LHCN-M2 (cell line): ENCODE measurements at places on chromosomes 2 and 18. TPM values are rescaled to one million over a fixed set of nuclear protein-coding genes. Genes with fewer than 3 reads are reported as not detected.
A peak's percentile ranks its signal among the peaks of the same experiment; 100 is the strongest.

The TUBA3E gene
- total RNA-seq, result 0.29 TPM in 1 of 2 replicates, not detected in the other

The UGT1A5 gene
- total RNA-seq, result not detected in 2 replicates

The TXNDC2 gene
- 0.32 and 0.63 TPM in 2 replicates for total RNA-seq

The TMEM182 gene
- 2.7 and 4.0 TPM in 2 replicates for total RNA-seq

The MAP2 gene
- total RNA-seq, result 0.06 and 0.23 TPM in 2 replicates

The MYL1 gene
- total RNA-seq, result 0.34 TPM in 1 of 2 replicates, not detected in the other

The LIMS4 gene
- 16.4 and 25.9 TPM in 2 replicates for total RNA-seq

The HOXD8 gene
- total RNA-seq, result 0.58 and 1.4 TPM in 2 replicates

The NT5DC4 gene
- not detected in 2 replicates for total RNA-seq

The CTLA4 gene
- not detected in 2 replicates for total RNA-seq

The CELF4 gene
- total RNA-seq, result not detected in 2 replicates

The KLHL41 gene
- 32.3 and 91.1 TPM in 2 replicates for total RNA-seq

The ALPP gene
- total RNA-seq, result not detected in 2 replicates

The SCN2A gene
- 1.3 and 2.3 TPM in 2 replicates for total RNA-seq

GRCh38 chr2:239390546-239391285 lies 10.1 kb downstream of the HDAC4 start:
- DNase-seq, result no peak

- DNase-seq, result no peak
Observed at GRCh38 chr2:227848146-227848545, 23.3 kb upstream of the DAW1 start.

GRCh38 chr2:30663806-30664205 lies 143.4 kb downstream of the CAPN13 start:
- DNase-seq, result no peak

- DNase-seq, result peak; percentile 67
Observed at GRCh38 chr18:55100817-55101457, 141.7 kb upstream of the CCDC68 start.

DNA sequence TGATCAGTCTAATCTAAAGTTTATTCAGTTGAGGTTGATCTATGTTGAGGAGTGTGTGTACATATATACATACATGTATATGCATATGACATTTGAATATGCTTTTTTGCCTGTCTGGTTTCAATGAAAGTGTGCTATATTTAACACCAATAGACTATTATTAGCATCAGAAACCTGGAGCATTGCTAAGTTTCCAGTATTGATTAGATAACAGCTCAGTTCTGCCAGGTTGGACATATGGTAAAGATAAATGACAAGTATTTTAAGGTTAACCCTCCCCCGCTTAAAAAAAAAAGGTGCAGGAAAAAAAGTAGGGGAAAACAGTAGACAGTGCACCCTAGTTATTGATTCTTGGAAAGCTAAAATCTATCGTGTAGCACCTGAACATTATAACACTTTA lies 19.4 kb downstream of the CREB1 start:
- DNase-seq, result no peak

DNA sequence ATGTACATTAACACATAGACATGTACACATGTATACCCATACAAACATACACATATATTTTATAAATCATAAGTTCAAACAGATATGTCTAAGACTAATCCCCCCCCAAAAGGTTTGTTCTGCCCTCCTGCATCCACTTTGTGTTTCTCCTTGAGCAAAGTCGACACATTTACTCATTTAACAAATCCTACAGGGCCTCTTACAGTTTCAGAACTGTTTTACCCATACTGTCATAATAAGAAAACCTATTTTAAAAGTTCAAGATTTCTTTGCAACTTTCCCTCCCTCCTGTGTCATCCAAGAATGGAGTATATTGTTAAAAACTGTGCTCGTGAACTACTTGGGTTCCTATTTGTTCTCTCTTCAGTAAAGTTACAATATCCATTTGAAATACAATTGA lies 166.7 kb downstream of the L3MBTL4 start:
- DNase-seq, result no peak

DNA sequence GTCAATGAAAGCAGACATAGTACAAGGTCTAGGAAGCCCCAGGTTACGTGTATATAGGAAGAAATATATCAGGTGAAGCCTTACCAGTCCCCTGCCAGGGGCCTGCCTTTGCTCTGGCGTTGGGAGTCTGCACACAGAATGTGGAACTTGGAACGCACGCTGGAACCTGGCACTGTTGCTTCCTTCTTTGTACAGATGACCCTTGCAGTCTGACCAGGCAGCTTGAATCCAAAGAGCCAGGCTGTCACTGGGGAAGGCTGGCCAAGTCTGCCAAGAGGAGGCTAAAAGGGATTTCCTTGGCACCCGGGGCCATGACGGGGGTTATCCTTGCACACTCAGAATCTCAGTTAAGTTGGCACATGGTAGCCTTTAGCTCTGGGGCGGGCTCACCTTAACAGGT lies 39.5 kb downstream of the TMEM247 start:
- DNase-seq, result no peak

DNA sequence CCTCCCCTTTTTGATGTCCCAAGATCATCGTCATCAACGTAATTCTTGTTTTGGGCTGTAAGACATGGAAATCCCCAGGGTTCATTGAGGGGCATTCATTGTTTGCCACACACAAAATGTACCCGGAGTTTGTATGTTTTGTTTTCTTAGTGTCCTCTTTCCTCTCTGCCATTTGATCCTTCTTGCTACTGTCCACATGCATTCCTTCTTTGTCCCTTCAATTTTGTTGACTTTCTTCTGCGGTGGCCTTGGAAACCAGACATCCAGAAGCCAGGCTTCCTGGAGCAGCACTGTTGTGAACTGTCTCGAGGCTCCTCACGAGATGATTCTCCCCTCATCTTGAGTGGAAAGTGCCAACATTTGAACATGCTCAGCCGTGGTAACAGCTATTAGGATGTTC lies 24.8 kb downstream of the IGFBP2 start:
- no peak for DNase-seq

GRCh38 chr2:217934321-217935131 lies 68.3 kb downstream of the TNS1 start:
- peak; percentile 98 for DNase-seq

DNA sequence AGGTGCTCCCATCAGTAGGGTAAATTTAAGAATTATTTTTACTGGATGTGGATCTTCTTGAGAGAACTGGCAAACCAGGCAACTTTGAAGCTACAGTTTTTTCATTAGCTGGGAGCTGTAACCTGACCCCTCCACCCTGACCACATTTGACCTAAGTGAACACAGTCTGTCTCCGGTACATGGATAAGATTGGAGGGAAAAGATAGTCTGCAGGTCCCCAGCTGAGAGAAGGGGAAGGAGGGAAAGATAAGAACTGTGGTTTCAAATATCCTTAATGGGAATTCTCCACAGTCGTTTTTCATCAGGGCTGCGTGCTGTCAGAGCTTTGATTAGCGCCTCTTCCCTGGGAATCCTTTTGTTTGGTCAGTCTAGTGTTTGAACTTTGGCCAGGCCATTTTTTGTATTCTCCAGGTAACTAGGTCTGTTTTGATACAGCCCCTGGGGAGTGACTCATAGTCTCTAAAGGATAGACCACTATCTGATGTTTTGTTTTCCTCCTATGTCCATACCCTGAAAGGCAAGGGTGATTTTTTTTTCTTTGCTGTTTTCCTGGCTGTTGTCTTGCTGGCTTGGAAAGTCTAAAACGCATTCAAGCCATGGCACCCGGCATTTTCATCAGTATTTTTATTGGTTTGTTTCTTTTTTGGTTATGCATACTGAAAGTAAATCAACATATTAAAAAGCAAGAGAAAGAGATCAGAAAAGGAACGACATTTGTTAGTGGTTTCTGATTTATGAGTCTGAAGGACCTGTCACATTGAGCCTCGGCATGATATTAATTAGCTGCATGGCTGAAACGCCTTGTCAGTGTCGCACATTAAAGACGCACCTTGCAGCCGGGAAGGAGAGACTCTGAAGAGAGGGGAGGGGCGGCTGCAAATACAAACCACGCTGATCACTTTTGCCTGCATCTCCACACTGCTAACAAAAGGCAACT lies 183.4 kb upstream of the FN1 start:
- peak; percentile 76 for DNase-seq

DNA sequence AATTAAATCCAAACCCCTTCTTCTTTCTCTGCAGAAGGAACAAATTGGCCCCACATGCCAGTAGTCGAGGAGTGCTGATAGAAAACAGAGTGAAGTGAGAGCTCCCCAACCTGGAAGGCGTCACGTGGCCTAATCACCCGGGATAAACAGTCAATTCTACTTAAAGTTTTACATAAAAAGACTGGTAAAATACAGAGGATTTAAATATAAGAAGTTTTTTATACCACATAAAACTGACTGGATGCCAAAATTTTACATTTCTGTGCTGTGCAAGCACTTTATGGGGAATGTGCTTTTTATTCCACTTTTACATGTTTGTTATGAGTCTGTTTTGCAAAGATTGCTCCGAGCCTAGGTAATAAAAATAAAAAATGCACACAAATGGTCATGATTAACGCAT lies 1586.8 kb upstream of the ACVR2A start:
- DNase-seq, result no peak

DNA sequence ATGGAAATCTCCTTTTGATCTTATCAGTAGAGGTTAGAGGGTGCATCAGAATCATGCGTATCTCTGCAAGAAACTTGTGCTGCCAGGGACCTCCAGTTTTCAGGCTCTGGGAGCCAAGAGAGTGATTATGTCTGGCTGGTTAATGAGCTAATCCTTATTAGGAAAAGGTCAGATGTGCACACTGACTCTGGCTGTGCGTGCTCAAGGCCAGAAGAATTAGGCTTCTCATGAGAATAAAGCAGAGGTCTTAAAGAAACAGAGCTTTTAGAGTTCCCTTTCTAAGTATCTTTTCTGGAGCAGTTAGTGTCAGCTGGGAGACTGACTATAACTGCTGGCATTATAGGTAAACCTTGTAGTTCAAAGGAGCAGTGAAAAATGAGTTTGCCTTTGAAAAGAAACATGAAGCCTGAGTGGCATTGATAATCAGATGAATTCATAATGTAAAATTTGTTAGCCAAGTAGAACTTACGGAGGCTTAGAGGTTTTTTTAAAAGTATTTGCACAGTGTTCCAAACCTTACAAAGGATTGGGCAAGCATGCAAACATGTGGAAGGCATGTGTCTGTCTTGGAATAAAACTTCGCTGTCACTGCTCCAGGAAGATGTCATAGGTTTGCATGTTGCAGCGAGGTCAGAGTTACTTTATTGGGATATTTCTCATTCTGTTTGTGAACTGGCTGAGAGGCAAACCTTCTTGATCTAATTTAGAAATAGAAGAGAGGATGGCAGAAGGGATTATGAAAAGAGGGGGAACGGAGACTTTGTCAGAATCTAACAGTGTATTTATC lies 151.7 kb downstream of the ARHGAP28 start:
- DNase-seq, result no peak

GRCh38 chr2:64142741-64143168 lies 1.5 kb downstream of the PELI1 start:
- DNase-seq, result no peak

DNA sequence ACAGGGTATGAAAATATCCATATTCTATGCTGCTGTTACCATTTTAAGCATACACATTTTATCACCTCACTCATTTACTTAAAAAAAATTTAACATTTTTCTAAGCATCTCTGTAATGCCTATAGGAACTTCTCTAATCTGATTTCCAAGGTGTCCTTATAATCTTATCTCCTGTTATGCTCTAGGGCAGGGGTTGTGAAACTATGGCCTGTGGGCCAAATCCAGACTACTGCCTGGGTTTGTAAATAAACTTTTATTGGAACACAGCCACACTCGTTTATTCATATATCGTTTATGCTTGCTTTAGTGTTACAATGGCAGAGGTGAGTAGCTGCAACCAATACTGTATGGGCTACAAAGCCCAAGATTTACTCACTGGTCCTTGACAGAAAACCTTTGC lies 151.6 kb downstream of the RAPGEF4 start:
- DNase-seq, result no peak

DNA sequence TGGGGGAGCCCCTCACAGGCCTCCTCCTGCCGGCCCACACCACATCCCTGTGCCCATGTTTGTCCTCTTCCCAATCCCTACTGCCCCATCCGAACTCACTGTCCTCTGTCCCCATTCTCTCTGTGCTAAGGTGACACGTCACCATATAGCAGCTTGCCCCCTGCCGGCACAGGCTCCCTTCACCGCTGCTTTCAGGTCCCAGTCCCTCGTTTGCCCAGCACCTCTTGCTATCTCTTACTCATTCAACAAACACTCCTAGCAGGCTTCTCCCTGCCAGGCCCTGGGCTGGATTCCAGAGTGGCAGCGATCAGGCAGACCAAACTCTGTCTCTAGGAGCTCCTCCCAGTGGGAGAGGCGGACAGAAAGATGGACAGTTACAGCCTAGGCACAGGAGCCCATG lies 74.3 kb downstream of the TFCP2L1 start:
- no peak for DNase-seq

GRCh38 chr18:23213200-23213599 lies 77.9 kb downstream of the CABLES1 start:
- DNase-seq, result peak; percentile 37

DNA sequence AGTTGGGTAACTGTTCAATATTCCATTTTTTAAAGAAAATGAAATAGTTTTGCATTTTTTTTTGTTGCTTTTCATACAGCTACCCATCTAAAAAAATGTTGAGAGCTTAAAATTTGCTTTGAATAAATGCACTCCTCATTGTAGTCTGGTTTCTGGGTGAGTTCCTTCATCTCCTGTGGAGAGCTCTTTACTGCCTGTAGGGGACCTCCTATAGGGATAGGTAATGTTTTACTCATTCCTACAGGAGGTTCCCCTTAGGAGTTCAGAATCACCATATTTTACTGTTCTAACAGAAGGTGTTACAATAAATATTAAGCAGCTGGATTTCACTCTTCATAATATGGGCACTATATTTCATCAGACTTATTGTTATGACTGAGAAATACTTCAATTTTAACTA lies 947.3 kb upstream of the CRIM1 start:
- DNase-seq, result no peak

GRCh38 chr2:59233448-59233847 lies 992.3 kb upstream of the FANCL start:
- DNase-seq, result no peak

GRCh38 chr2:74414881-74415761 lies 6.3 kb downstream of the C2orf81 start:
- DNase-seq, result peak; percentile 8

DNA sequence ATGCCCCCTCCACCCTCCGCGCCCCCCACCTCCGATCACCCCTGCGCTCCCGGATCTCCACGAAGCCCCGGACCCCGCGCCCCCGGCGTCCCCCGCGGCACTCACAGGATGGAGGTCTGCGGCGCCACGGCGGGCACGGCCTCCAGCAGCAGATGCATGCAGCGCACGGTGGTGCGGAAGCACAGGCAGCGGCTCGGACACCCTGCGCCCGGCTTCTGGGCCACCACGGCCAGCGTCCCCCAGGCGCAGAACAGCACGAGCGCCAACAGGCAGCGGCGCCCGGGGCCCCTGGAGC lies 217 bp downstream of the PXDN start:
- no peak for DNase-seq

DNA sequence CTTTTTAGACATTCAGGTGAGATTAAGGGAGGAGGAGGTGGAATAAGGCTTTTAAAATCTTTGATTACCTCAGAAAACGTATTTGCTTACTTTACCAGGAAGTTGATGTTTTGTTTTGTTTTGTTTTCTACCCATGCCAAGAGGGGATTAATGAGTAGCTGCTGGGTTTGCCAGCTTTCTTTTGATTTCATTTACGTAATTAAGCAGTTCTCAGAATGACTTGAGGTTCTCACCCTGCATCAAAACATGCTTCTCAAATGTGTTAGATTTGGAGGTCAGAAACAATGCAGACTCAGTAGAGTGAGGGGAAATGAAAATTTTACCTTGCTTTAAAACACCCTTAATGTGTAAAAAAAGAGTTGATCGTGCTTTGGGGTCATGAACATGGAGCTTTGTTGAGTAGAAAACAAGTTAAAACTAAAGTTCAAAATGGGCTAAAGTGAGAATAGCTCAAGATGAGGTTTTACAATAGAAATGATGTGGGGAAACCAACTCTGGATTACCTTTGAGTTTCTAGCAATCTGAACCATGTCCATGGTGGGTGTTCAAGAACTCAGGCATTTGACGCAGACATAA lies 217.1 kb upstream of the EPAS1 start:
- DNase-seq, result no peak
